SK-N-SH (cell line): ENCODE measurements at places on chromosomes 1 and 21.

- H3K27ac ChIP-seq, result no peak overlapping the region
- no peak overlapping the region for H3K4me3 ChIP-seq
- no peak for DNase-seq
- H3K36me3 ChIP-seq, result no peaks in the 10 kb centered on the region
- H3K27me3 ChIP-seq, result no peaks in the 10 kb centered on the region
These were observed 13.5 kb downstream of the TMEM201 start for GRCh38 chr1:9601942-9602793.

- H3K27me3 ChIP-seq, result no peaks in the 10 kb centered on the region
- no peaks in the 10 kb centered on the region; the same call in 1 of the 2 replicates for H3K4me1 ChIP-seq
- no peak overlapping the region for H3K4me3 ChIP-seq
- DNase-seq, result no peak
These were observed 6.1 kb downstream of the GJC2 start for GRCh38 chr1:228155596-228156514.

GRCh38 chr1:52801011-52801410, 41.5 kb upstream of the ZYG11A start:
- no peak overlapping the region for H3K27ac ChIP-seq
- peaks cover 13% of the 10 kb centered on the region; the same call in 1 of the 2 replicates for H3K36me3 ChIP-seq
- DNase-seq, result no peak
- no peak overlapping the region for H3K4me3 ChIP-seq
- no peaks in the 10 kb centered on the region for H3K4me1 ChIP-seq

DNA sequence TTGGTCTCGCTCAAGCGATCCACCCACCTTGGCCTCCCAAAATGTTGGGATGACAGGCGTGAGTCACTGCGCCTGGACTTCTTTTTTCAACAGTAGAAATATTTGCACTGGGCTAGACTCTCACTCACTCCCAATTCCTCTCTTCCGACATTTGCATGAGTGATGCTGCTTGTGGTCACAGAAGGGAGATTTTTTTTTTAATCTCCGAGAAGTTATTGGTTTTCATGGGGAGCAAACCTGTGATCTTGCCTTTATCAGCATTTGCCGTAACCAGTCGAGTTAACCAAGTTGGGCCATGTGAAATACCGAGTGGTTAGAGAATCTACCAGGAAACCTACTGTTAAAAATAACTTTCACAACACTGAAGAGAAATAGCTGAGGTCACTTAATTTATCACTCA, 21.1 kb downstream of the ERG start:
- DNase-seq, result no peak
- H3K27me3 ChIP-seq, result no peaks in the 10 kb centered on the region
- no peaks in the 10 kb centered on the region for H3K4me1 ChIP-seq
- H3K27ac ChIP-seq, result no peak overlapping the region
- no peaks in the 10 kb centered on the region for H3K36me3 ChIP-seq

DNA sequence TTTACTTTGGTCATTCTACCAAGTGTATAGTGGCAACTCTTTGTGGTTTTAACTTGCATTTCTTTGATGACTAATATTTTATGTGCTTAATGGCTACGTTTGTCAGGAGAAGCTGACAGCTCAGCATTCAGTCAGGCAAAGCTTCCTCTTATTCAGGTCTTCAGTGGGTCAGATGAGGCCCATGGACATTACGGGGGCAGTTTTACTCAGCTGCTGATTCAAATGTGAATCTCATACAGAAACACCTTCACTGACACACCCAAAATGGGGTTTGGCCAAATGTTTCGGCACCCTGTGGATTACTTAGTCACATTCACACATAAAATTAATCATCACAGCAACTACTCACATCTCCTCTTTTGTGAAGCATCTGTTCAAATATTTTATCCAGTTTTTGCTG, 104.9 kb upstream of the PLD5 start:
- H3K4me1 ChIP-seq, result no peaks in the 10 kb centered on the region
- no peaks in the 10 kb centered on the region for H3K27me3 ChIP-seq
- H3K27ac ChIP-seq, result no peak overlapping the region

GRCh38 chr1:67058242-67058641, 4.3 kb upstream of the SLC35D1 start:
- no peaks in the 10 kb centered on the region for H3K36me3 ChIP-seq
- H3K27ac ChIP-seq, result no peak overlapping the region
- no peak overlapping the region for H3K4me3 ChIP-seq

DNA sequence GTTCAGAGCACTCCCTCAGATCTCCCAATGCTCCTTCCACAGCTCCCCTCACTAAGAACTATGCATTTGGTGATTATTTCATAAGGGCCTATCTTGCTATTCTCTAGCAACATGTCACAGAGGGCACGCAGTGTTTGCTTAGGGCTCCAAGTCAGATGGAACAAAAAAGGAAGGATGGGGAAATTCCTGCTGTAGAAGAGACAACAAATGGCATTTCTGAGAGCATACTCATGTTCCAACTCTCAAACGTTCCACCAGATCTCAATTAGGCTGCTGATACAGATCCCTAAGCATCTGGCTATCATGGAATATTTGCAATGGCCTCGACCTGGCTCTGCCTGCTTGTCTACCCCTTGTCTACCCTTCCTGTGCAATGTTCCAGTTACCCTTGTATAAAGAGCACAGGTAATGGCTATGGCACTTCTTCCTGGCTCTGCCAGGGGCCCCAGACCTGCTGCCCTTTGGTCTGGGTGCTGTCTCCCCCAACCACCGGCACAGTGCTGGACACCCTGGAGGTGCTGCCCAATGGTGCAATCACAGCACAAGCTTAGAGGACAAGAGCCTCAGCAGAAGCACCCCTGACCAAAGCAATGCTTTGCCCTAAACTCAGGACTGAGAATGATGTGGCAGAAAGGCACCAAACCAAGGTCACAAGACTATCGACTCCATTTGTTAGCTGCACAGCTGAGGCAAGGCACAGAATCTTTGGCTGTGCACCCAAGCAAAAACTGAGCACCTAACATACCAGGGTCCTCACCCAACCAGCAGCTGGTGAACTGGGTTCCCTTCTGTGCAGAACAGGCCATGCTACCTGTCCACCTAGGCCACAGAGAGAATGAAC, 3.6 kb downstream of the PARP1 start:
- no peaks in the 10 kb centered on the region for H3K27me3 ChIP-seq
- peaks cover 21% of the 10 kb centered on the region; the same call in 1 of the 2 replicates for H3K4me1 ChIP-seq
- H3K36me3 ChIP-seq, result peaks cover 16% of the 10 kb centered on the region
- peak; percentile 38 for DNase-seq
- H3K4me3 ChIP-seq, result no peak overlapping the region

DNA sequence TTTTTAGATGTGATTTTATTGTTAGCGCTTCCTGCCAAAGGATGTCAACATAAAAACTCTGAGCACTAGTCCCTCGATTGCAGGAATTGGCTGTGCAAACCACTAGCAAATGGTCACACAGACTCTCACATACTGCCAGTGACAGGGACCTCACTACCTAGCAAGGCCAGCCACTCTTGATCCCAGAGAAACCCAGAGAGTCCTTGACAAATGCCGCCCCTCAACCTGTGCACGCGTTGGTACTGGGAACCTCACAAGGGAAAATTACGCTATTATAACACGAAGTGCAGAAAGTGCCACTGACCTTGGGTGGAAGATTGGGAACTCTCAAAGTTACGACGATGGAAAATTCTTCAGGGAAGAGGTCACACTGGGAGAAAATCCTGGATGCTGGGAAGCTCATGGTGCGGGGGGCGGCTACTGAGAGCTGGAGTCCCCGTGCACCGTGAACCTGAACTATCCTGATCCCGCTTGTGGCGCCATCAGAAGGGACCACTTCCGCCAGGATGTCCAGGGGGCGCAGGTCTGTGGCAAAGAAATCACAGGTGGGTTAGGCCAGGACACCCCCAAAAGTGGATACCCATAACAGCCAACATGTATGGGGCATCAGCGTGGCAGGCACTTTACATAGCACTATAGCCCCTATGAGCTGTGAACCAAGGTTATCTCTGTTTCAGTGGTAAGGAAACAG, 5.9 kb upstream of the KRTAP10-4 start:
- H3K4me1 ChIP-seq, result no peaks in the 10 kb centered on the region
- H3K4me3 ChIP-seq, result no peak overlapping the region
- H3K36me3 ChIP-seq, result no peaks in the 10 kb centered on the region

GRCh38 chr1:241608379-241609033, 31.7 kb downstream of the CHML start:
- H3K36me3 ChIP-seq, result no peaks in the 10 kb centered on the region
- no peak overlapping the region for H3K27ac ChIP-seq
- H3K27me3 ChIP-seq, result no peaks in the 10 kb centered on the region
- H3K4me1 ChIP-seq, result peaks cover 6% of the 10 kb centered on the region
- H3K4me3 ChIP-seq, result no peak overlapping the region

DNA sequence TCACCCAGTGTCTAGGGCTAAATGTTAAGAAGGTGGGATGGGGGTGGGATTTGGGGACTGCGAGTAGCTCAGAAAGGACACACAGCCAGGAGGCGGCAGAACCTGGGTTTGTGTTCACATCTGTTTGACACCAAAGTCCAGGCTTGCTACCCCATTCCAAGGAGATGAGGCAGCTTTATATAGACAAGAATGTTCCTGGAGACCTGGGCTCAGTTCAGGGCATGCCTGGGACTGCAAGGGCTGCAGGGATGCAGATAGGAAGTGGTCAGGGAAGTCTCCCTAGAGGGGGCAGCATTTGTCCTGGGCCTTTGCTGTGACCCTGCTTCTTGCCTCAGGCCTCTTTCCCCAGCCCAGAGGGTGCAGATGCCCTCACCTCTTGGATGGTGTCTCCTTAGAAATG, 16.3 kb downstream of the PADI3 start:
- no peaks in the 10 kb centered on the region for H3K27me3 ChIP-seq
- H3K36me3 ChIP-seq, result no peaks in the 10 kb centered on the region
- DNase-seq, result no peak

GRCh38 chr1:104238991-104239390, 489.3 kb downstream of the AMY1C start:
- no peaks in the 10 kb centered on the region for H3K27me3 ChIP-seq
- H3K36me3 ChIP-seq, result no peaks in the 10 kb centered on the region
- H3K4me3 ChIP-seq, result no peak overlapping the region
- H3K27ac ChIP-seq, result no peak overlapping the region
